ENCODE measurements at places on chromosomes 4 and X. TPM values are rescaled to one million over a fixed set of nuclear protein-coding genes. Genes with fewer than 3 reads are reported as not detected.

DNA sequence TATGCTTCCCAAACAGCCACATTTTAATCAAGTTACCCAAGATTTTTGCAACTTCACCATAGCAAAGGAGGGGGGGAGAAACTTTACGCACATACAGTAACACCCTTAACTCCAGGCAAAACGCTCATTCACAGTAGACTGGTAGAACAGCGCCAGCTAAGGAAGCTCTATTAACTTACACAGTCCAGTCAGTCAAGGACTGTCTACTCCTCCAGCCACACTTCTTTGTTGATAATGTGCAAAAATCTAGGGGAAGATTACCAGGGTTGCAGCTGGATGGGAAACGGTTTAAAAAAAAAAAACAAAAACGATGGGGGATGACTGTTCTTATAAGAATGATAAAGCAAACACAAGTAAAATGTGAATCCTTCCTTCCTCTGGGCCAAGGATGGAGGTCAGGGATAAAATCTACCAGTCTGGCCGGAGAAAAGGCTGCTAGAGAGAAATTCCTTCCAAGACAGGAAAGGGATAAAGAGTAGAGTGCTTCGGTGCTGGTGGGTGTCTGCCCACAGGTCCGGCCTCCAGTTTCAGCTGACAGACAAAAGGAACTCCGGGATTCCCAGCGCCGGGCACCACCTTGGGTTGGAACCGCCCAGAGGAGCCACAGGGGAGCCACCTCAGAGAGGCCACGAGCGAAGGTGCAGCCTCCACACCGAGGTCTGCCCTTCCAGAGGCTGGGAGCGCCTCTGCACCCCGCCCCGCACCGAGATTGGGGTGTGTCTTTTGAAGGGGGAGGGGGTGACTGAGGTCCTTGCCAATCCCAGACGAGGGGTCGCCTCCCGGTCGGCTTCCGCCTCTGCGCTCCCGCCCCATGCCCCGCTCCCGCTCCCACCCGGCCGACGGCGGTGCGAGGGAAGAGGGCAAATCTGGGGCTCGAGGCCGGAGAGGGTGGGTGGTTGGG is 811 bp downstream of the ANKRD50 start:
- no peaks in the 10 kb centered on the region for H3K36me3 ChIP-seq
- no peak overlapping the region for H3K27ac ChIP-seq
- no peaks in the 10 kb centered on the region for H3K27me3 ChIP-seq
- no peak for DNase-seq
- no peaks in the 10 kb centered on the region for H3K4me1 ChIP-seq

The PRDM5 gene
- 1.4 TPM for total RNA-seq

The RS1 gene
- not detected for total RNA-seq

- no peak overlapping the region for H3K4me3 ChIP-seq
- H3K36me3 ChIP-seq, result no peaks in the 10 kb centered on the region
- no peaks in the 10 kb centered on the region for H3K27me3 ChIP-seq
Observed at GRCh38 chr4:41326776-41327175, 70.0 kb downstream of the UCHL1 start.
